Effector CD4-positive, alpha-beta T cell (primary cell): ENCODE measurements at places on chromosomes 7 and 10.

DNA sequence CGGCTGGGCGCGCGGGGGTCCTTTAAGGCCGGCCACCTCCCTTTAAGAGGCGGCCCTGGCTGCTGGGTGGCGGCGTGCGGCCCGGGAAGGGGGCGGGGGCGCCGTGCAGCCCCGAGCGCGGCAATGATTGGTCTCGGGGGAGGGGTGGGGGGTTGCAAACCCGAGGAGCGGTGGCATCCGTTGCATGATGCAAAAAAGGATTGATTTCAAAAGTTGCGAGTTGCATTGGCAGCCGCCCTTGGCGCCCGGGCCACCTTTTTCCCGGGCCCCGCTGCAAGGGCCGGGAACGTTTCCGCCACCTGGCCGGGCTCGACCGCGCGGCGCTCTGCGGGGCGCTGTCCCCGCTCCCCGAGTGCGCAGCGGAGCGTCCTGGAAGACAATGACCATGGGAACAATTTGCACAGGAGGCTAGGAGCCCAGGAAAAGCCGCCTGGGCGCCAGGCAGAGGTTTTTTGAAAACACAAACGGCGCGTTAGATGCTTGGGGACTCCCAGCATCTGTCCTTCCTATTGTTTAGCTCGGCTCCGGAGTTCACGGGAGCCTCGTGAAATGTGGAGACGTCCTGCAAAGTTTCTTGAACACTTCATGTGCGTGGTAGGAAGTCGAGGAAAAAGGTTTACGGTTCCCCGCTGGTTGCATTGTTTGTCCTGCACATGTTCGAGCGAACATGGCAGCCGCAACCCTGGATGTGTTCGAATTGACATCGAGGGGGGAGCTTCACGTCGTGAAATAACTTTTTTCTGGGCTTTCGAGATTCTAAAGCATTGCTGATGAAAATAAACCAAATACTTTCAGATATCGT is at the start of gene SEPHS1:
Gene SEPHS1 (minus strand): TSS at position 78 of the 802 bp plus-strand sequence. CDS start 3,343 bp downstream, outside the sequence.
- peak; percentile 75 for DNase-seq

- no peak for DNase-seq
Measured at GRCh38 chr7:95596198-95597063, at the start of gene PDK4. Gene PDK4 (minus strand): TSS chr7:95596516. CDS start chr7:95596293, 223 bp downstream.

GRCh38 chr10:12801214-12802087 is 200.1 kb downstream of the CCDC3 start:
- DNase-seq = no peak

GRCh38 chr10:112991888-112992491 is 41.9 kb downstream of the TCF7L2 start:
- no peak for DNase-seq

DNA sequence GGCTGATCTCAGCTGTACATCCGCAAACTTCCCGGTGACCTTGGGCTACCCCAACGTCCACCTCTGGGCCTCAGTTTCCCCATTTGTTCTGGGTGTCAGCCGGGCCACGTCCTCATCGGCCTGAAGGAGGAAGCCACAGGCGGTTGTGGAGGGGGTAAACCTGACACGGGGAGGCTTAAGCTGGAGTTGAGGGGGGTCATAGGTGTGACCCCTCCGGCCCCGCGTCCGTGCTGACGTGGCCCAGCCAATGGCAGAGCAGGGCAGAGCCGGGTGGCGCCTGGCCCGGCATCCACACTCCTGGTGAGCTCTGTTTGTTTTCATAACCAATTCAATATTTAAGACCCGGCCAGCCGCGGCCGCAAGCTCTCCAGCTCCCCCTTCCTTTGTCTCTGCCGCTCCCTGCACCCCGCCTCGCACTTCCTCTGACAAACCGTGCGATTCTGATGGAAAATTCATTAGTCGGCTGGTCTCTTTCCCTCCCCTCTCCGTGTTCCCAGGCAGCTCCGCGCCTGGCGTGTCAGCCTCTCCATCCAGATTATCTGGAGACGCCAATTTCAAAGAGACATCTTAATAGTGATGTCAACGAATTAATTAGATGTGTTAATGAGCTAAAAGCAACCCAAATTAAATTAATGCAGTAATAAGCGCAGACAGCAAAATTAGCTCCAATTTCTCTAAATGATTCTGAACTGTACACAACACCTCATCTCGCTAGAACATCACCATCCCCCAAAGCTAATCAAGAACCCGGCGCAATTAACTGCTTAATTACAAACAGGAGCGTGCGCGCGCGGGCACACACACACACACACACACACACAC is 55.4 kb downstream of the MICALL2 start:
- DNase-seq = no peak

GRCh38 chr10:51300617-51301304 is 226.5 kb downstream of the PRKG1 start:
- no peak for DNase-seq

DNA sequence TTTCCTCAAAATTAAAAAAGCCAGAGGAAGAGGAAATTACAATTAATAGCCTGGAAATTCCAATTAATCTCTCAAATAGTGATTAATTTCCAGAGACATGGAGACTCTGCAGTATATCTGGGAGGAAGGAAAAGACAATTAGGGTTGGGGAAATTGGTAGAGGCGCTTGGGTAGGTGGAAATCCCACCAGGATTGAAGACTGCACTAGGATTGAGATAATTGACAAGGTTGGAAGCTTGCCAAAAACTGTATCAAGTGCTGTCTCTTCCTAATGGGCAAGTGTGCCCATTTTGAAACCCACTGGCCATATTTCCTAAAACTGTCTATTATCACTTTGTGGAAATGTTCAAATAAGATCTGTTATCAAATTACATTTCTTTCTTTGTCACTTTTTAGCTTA is 21.6 kb downstream of the CHN2 start:
- DNase-seq = no peak

DNA sequence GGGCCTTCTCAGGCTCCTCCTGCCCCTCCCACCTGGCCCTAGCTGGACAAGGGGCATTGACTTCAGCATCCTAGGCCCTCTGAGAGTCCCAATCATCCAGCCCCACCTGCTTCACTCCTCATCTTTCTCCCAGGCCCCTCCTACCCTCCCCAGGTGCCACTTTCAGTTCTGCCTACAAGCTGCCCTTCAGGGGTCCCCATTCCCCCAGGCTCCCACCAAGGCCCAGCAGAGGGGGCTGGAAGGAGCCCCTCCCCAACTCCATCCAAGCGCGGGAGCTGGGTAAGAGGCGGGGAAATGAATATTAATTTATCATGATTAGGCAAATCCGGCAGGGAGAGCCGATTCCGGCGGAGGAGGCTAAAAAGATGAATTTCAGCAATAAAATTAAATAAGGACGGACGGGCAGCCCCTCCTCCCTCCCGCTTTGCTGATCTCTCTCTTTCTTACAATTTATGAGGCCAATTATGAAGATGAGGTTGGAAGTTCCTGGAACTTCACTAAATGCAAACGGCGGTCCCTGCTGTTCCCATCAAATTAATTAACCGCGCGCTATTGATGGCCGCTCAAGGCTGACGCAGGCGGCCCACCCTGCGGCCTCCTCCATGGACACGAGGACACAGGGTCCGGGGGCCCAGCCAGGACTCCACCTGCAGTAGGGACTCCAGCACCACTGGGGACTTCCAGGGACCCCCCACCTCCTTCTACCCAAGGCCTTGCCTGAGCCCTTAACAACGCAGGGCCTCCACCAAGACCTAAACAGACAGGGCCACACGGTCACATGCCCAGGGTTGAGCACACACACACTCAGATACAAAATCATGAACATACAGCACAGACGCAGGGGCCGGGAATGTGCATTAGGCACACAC is 13.9 kb downstream of the POLL start:
- no peak for DNase-seq

DNA sequence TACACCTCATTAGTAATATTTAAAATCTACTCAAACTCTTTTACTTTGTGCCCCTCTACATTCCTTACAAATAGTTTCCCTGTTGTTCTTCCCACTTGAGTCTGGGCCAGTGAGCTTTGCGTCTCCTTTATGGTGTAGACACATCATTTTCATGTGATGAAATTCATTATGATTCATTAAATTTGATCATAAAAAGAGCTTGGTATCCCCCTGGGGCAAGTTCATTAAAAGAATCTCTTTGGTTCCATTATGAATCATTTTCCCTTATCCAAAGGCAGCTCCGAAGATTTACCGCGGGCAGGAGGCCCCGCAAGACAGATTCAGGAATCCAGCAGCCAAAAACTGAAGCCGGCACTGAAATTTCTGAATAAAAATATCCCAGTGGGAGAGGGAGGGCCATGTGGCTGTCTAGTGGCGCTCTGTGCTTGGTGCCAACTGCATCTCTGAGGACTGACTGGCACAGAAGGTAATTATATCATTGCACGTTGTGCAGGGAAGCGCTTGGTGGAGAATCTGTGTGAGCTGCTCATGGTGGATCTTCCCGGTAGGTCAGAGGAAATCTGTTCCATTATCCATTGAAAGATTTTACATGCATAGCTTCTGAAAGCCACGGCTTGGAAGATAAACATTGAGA is 151.4 kb upstream of the PITRM1 start:
- DNase-seq = no peak

GRCh38 chr7:92289321-92289720 is 43.5 kb downstream of the ANKIB1 start:
- DNase-seq = no peak

DNA sequence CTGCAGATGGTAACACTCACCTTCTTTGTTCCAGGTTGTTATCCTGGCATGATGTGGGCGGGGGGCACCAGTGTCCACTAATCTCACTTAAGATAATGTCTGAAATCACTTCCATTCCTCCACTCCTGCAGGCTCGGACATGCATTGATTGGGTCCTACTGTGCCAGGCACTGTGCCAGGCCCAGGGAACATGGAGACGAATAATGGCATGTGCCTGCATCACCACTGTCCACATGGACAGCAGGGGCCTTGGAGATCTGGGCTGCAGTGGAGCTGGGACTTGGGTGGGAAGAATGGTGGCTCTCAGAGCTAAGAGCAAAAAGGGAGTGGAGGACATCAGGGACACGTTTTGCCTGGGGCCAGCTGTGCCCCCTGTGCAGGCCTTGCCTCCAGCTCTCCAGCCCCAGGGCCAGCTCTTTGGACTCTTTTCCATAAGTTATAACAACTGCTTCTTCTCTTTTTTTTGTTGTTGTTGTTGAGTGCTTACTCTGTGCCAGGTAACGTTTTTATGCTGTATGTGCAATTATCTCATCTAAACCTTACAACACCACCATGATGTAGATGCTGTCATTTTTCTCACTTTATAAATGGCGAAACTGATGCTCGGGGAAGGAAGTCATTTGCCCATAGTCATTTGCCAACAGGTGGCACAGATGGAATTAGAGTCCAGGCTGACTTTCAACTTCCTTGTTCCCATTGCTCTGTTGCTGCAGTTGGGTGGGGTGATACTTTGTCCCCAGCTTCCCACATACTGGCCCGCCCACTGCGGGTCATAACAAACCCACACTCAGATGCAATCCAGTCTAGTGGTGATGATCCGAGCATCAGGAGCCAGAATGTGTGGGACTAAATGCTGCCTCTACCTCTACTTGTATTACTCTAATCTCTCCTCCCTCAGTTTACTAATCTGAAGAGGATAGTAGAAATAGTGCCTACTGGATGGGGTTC is 19.1 kb downstream of the PLPP4 start:
- no peak for DNase-seq

GRCh38 chr7:91843831-91844230 is 36.7 kb downstream of the MTERF1 start:
- DNase-seq = no peak

- DNase-seq = no peak
Measured at GRCh38 chr7:47196106-47196645, 385.7 kb downstream of the TNS3 start.

GRCh38 chr7:117781707-117782106 is 91.5 kb downstream of the CTTNBP2 start:
- DNase-seq = no peak

- no peak for DNase-seq
Measured at GRCh38 chr7:39647816-39648215, 24.4 kb downstream of the RALA start.

DNA sequence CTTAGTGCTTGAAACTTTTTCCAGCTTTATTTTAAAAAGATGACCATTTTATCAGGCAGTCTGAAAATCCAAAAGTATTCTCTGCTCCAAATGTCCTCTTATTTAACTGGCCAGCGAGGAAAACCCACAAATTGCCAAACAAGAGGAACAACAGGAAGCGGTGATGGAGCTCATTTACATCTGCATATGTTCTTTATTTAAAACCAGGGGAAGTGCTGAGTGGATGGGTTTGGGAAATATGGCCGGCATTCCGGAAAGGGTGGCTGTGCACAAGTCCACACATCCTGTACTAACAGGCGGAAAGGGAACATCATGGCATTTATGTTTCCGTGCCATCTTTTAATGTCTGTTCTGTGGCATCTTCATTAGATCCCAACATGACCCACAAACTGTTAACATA is 974.5 kb downstream of the LRMDA start:
- DNase-seq = no peak

DNA sequence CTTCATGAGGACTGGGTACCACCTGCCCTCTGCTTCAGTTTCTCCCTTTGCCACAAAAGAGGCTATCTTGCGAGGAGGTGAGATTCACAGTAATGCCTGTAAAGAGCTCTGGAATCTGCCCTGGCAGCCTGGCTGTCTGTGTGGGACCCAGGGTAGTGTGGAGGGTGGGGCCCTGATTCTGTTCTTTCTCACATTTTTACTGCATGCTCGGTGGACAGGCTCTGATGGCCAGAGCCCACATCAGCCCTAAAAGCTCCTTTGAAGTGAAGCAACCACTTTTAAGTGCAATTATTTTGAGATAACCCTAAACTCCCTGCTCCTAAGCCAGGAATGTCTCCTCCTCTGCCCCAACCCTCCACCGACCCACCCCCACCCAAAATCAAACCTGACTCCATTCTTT is 92.1 kb upstream of the PODXL start:
- no peak for DNase-seq

- DNase-seq = no peak
Measured at GRCh38 chr7:84162125-84162524, 32.5 kb downstream of the SEMA3A start.

- DNase-seq = no peak
Measured at GRCh38 chr7:111517549-111517951, 44.7 kb downstream of the IMMP2L start.

GRCh38 chr10:48993627-48994026 is 54.0 kb upstream of the LRRC18 start:
- DNase-seq = no peak

- no peak for DNase-seq
Measured at GRCh38 chr10:78729366-78729765, 339.4 kb upstream of the ZMIZ1 start.

GRCh38 chr10:133132473-133133291 is 27.3 kb upstream of the KNDC1 start:
- DNase-seq = no peak

GRCh38 chr7:128891110-128891941 is 19.2 kb downstream of the KCP start:
- no peak for DNase-seq

DNA sequence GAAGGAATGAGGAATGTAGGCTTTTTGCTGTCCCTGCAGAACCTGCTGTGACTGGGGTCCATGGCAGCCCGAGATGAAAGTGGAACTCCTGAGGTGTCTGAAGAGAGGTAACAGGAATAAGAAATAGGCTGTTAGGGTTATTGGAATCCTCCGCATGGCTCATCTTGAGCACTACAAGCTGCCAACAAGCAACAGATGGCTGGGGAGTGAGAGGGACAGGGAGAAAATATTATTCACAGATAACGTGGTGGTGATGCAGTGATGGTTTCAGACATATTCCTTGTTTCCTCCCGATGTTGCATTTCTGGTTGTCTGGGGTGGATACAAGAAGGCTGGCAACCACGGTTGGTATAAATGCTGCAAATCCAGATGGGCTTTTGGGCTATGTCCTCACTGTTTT is 46.1 kb downstream of the AP3M1 start:
- no peak for DNase-seq

GRCh38 chr7:75993689-75994387 is 557 bp downstream of the TMEM120A start:
- DNase-seq = no peak

GRCh38 chr7:122544463-122544862 is 154.5 kb downstream of the RNF133 start:
- no peak for DNase-seq

- no peak for DNase-seq
Measured at GRCh38 chr10:110267276-110267675, 37.4 kb downstream of the SMNDC1 start.
